ENCODE measurements at places on chromosomes 16 and 17.

DNA sequence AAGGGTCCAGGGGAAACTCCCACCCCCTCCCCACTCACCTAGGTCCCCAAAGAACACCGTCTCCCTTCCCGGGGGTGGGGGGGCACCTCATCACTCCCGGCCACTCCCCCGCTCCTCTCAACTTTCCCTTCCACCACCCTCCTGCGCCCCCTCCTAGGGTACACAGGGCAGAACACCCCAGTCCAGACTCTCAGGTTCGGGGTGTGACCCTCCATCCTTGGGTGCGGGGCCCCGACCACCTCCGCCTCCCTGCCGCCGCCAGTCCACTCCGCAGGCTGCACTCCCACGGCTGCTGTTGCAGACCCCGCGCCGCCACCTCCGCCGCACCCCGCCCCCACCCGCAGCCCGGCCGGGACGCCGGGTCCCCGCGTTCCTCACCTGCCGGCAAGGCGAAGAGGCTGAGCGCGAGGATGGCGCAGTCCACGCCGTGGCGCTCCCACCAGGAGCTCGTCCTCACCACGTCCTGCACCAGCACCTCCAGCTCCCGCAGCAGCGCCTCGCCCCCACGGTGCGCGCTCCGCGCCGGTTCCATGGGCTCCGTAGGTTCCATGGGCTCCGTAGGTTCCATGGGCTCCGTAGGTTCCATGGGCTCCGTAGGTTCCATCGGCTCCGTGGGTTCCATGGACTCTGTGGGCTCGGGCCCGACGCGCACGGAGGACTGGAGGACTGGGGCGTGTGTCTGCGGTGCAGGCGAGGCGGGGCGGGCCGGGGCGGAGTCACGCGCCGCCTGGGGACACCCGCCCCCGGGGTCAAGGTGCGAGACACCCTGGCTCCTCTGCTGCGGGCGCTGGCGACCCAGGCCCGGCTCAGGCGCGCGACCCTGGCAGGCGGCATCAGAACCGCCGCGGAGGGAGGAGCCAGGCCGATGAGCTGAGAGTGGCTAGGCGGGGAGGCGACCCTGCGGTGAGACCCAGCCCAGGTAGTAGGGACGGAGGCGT, at the start of gene FADS6:
TSS of gene FADS6 (minus strand) at position 660 of the 938 bp plus-strand sequence. CDS start at position 622, 38 bp downstream.
- DNase-seq, result no peak

DNA sequence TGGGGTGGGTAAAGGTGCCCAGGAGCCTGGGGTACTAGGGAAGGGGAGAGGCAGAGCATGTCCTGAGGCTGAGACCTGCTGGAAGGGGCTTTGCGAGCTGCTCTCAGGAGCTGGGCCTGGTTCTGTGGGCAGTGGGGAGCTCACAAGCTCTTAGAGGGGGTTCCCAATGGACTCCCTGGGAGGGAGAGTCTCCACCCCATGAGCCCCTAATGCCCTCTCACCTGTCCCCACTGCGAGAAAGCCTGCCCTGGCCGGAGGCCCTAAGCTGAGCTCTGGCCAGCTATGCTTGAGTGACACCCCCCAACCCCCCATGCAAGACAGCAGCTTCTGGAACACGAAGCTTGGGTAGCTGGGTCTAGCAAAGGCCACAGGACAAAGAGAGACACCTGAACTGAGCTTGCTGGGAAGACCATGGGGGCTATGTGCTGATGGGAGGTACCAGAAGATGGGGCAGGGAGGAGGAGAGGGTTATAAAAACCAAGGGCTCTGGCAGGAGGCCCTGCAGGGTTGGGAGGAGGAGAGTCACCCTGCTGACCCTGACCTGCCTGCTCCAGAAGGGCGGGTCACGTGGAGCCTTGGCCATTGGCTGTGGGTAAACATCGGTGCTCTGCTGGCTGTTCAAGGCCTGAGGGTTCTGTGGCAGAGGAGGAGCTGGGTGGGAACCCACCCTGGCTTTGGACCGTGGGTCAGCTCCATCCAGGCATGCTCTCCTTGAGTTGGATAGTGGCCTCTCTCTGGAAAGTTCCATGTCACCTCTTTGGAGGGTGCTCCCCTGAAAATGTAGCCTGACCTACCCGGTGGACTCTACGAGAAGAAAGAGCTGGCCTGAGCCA, 106.7 kb downstream of the RAB11FIP4 start:
- DNase-seq, result no peak

DNA sequence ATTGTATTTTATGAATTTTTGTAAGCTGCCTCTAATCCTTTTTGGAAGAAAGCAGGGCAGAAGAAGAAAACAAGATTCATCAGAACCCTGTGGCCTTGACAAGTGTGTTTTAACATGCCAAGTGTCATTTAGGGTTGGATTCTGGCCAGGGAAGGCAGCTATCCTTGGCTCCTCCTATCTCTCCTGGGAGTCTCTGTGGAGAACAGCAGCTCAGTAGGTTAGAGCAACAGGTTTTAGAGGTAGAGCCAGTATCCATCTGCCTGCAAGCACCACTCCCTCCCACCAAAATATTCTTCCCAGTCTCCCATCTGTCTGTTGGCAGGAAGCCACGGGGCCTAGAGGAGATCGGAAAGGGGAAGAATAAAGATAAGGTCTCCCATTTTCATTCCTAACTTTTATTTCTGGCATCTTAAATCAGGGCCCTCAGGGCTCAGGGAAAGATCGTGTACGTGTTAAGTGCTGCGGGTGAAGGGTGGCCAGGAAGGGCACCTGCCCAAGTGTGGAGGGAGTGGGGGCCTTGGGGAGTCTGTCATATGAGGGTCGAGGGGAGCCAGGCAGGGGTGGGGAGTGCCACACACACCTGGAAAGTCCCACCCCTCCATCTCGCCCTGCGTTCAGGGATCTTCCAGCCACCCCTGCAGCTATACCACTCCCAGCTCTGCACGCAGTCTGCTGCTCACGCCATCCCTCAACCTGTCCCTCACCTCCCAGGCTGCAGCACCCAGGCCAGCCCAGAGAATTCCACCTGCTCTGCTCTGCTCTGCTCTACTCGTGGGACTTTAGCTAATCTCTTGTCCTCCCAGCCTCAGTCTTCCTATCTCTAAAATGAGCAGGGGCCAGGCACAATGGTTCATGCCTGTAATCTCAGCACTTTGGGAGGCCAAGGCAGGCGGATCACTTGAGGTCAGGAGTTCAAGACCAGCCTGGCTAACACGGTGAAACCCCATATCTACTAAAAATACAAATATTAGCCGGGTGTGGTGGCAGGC, 17.1 kb upstream of the CPSF4L start:
- DNase-seq, result no peak

GRCh38 chr17:56806949-56807348, 26.8 kb downstream of the C17orf67 start:
- no peak for DNase-seq

All from dermis microvascular lymphatic vessel endothelial cell (primary cell).